HepG2 (cell line): ENCODE measurements at places on chromosomes 1 and 21.

DNA sequence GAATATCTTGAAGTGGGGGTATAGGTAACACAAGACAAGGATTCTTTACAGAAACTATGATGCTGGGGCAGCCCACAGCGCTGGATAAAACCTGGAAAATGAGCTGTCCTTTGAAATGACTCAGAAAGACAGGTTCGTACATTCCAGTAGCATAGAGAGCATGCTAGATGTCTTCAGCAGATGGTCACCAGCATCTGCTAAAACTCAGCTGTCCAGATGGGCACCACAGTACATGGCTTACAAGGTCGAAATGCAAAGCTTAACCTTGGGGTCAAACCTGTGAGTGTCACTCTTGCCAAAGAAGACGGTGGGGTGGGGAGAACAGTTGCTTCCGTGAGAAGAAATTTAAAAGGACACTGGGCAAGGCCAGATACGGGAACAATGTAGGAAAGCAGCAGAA lies 41.3 kb upstream of the TRIM45 start:
- DNase-seq = no peak
- no peaks in the 10 kb centered on the region for H3K27me3 ChIP-seq
- H3K4me1 ChIP-seq = no peaks in the 10 kb centered on the region
- H3K27ac ChIP-seq = no peak overlapping the region
- H3K36me3 ChIP-seq = no peaks in the 10 kb centered on the region
- H3K4me3 ChIP-seq = no peak overlapping the region

DNA sequence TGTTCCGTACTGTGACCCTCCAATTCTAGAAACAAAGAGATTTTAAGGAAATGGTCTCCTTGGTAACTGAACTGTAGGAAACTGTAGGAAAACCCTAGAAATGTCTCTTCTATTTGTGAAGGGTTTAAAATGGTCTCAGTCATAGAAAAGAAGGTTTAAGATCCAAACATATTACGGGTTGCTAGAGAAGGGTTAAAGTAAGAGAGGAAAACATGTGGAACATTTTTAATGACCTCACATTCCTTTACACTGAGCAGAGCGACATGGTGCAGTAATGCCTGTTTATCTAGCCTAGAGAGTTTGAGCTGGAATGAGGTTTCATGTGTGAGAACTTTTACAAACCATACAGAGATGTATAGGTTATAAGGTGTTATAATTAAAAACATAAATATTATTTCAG lies 36.9 kb upstream of the C1orf105 start:
- no peaks in the 10 kb centered on the region for H3K27me3 ChIP-seq
- no peak for DNase-seq
- no peak overlapping the region for H3K4me3 ChIP-seq
- peaks cover 12% of the 10 kb centered on the region for H3K4me1 ChIP-seq
- H3K27ac ChIP-seq = no peak overlapping the region
- no peaks in the 10 kb centered on the region for H3K36me3 ChIP-seq

DNA sequence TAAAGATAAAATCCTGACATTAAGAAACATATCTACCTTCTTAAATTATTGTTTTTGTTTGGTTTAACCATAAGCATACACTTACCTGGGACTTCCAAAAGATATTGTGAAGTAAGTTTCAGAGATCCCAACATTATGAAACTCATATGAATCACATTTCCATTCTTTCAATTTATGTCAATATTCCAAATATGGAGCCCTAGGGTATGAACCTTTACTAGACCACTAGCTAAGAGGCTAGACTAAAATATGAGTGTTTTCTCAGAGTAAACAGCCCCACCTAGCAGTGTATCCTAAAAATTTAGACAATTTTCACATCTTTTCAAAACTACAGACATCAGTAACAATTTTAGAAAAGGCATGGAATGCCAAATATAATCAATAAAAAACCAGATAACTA lies 24.4 kb downstream of the SCAF4 start:
- no peak overlapping the region for H3K27ac ChIP-seq
- no peaks in the 10 kb centered on the region for H3K27me3 ChIP-seq
- H3K4me1 ChIP-seq = peaks cover 23% of the 10 kb centered on the region
- no peak overlapping the region for H3K4me3 ChIP-seq
- H3K36me3 ChIP-seq = peaks cover 1% of the 10 kb centered on the region; the same call in 1 of the 2 replicates

DNA sequence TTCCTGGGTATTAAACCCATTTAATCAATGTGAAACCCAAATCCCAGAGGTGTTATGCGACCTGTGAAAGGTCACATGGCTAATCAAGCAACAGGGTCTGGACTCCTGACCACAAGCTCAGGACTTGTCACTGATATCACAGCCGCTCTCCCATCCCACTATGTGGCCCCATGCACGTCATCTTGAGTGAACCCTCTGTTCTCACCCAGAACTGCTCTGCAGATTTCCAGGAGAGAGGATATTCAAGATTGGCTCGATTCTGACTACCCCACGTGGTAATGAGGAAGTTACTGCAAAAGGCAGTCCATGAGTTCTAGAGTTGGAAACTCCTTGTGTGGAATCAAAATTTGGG lies 173.5 kb upstream of the ETV3 start:
- no peaks in the 10 kb centered on the region for H3K36me3 ChIP-seq
- no peaks in the 10 kb centered on the region for H3K4me1 ChIP-seq
- DNase-seq = no peak
- H3K27me3 ChIP-seq = no peaks in the 10 kb centered on the region
- H3K4me3 ChIP-seq = no peak overlapping the region

- DNase-seq = no peak
- H3K4me1 ChIP-seq = no peaks in the 10 kb centered on the region
- no peaks in the 10 kb centered on the region for H3K36me3 ChIP-seq
- no peak overlapping the region for H3K4me3 ChIP-seq
- no peak overlapping the region for H3K27ac ChIP-seq
Observed at GRCh38 chr1:22865736-22866135, 106.9 kb downstream of the LACTBL1 start.

DNA sequence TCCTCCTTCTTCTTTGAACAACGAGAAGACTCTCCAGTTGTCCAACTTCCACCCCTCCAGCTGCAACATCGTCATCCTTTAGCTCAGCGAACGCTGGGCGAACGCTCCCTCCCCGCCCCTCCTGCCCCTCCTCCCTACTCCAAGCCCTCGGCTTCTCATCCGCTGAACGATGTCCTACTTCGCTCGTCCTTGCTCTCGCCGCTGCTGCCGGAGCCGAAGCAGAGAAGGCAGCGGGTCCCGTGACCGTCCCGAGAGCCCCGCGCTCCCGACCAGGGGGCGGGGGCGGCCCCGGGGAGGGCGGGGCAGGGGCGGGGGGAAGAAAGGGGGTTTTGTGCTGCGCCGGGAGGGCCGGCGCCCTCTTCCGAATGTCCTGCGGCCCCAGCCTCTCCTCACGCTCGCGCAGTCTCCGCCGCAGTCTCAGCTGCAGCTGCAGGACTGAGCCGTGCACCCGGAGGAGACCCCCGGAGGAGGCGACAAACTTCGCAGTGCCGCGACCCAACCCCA lies at the start of gene BCAN:
TSS of gene BCAN (plus strand) at position 357 of the 504 bp plus-strand sequence. CDS start 3,938 bp downstream, outside the sequence.
- no peaks in the 10 kb centered on the region for H3K36me3 ChIP-seq
- no peak within 1 kb of the TSS for H3K4me3 ChIP-seq
- H3K27me3 ChIP-seq = peaks cover 11% of the 10 kb centered on the region; the same call in 2 of the 3 replicates
- DNase-seq = no peak

GRCh38 chr1:109721042-109721441 lies 9.0 kb downstream of the GSTM5 start:
- H3K4me1 ChIP-seq = peaks cover 11% of the 10 kb centered on the region
- no peak overlapping the region for H3K27ac ChIP-seq
- no peak for DNase-seq
- no peak overlapping the region for H3K4me3 ChIP-seq
- no peaks in the 10 kb centered on the region for H3K36me3 ChIP-seq

GRCh38 chr1:48654606-48655210 lies 122.0 kb downstream of the BEND5 start:
- no peak overlapping the region for H3K27ac ChIP-seq
- H3K27me3 ChIP-seq = no peaks in the 10 kb centered on the region
- no peaks in the 10 kb centered on the region for H3K4me1 ChIP-seq
- no peak for DNase-seq
- H3K4me3 ChIP-seq = no peak overlapping the region

DNA sequence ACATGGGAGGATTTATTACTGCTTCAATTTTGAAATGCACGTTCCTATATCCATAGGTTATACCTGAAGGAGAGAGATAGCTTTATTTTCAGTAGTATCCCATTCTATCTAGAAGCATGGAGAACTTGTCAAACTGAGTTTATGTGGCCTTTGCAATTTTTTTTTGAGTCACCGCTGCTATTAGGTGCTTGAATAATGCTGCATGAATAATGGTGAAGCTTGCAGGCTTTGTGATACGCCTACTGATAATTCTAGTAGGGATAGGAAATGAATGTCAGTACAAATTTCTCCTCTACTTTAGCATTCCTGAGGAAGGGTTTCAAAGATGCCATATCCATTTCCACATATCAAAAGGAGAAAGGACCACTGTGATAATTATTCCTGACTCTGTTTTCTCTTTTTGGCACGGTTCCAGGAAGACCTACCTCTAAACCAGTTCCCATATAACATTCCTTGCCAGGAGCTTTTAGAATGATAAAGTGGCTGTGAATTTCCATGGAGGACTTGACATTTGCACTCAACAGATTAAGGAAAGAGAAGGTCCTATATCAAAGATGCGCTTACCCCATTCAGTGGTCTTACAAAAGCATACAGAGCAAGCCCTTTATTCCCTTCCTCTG lies 83.5 kb downstream of the SPATA46 start:
- H3K4me3 ChIP-seq = no peak overlapping the region
- peaks cover 20% of the 10 kb centered on the region; the same call in 2 of the 3 replicates for H3K36me3 ChIP-seq
- no peak for DNase-seq
- H3K27me3 ChIP-seq = no peaks in the 10 kb centered on the region

- H3K36me3 ChIP-seq = no peaks in the 10 kb centered on the region
- no peak overlapping the region for H3K4me3 ChIP-seq
- no peaks in the 10 kb centered on the region for H3K4me1 ChIP-seq
- H3K27ac ChIP-seq = no peak overlapping the region
Observed at GRCh38 chr1:178412400-178412770, 84.4 kb downstream of the CLEC20A start.

- no peak for DNase-seq
- no peaks in the 10 kb centered on the region for H3K4me1 ChIP-seq
- H3K27ac ChIP-seq = no peak overlapping the region
- no peak overlapping the region for H3K4me3 ChIP-seq
- no peaks in the 10 kb centered on the region for H3K27me3 ChIP-seq
Observed at GRCh38 chr1:87914396-87914795, 585.7 kb downstream of the LMO4 start.

GRCh38 chr1:209769971-209770370 lies 14.1 kb downstream of the TRAF3IP3 start:
- H3K4me1 ChIP-seq = no peaks in the 10 kb centered on the region
- no peak overlapping the region for H3K27ac ChIP-seq
- H3K27me3 ChIP-seq = peaks cover 6% of the 10 kb centered on the region; the same call in 1 of the 3 replicates

GRCh38 chr1:37240897-37241296 lies 206.6 kb upstream of the GRIK3 start:
- no peaks in the 10 kb centered on the region for H3K36me3 ChIP-seq
- DNase-seq = no peak
- H3K27ac ChIP-seq = no peak overlapping the region
- H3K27me3 ChIP-seq = peaks cover 12% of the 10 kb centered on the region; the same call in 2 of the 3 replicates
- no peak overlapping the region for H3K4me3 ChIP-seq

DNA sequence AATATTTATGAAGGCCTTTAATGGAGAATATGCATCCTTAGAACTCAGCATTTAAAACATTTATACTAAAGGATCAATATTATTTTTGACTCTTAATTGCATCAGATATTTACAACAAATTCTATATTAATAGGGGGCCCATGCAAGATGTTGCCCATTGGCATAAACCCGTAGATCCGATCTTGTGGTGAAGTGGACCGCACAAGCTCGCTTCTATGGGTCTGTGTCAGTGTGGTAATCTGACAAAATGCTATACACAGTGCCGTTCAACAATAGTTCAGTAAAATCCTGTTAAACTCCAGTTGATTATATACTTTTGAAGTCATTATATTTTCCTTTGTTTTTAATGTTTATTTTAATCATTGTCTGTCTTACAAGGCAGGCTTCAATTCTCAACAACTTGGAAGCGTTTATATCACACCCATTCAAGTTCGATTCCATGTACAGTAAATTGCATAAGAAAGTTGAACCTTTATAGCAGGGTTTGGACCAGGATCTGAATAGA lies 809.2 kb downstream of the USP25 start:
- H3K27ac ChIP-seq = no peak overlapping the region
- DNase-seq = no peak
- no peaks in the 10 kb centered on the region for H3K27me3 ChIP-seq
- no peaks in the 10 kb centered on the region for H3K4me1 ChIP-seq
- H3K4me3 ChIP-seq = no peak overlapping the region
- H3K36me3 ChIP-seq = no peaks in the 10 kb centered on the region

GRCh38 chr1:209433649-209434031 lies 149.9 kb upstream of the CAMK1G start:
- DNase-seq = no peak
- no peaks in the 10 kb centered on the region for H3K36me3 ChIP-seq
- no peak overlapping the region for H3K4me3 ChIP-seq
- H3K4me1 ChIP-seq = no peaks in the 10 kb centered on the region
- H3K27me3 ChIP-seq = no peaks in the 10 kb centered on the region

DNA sequence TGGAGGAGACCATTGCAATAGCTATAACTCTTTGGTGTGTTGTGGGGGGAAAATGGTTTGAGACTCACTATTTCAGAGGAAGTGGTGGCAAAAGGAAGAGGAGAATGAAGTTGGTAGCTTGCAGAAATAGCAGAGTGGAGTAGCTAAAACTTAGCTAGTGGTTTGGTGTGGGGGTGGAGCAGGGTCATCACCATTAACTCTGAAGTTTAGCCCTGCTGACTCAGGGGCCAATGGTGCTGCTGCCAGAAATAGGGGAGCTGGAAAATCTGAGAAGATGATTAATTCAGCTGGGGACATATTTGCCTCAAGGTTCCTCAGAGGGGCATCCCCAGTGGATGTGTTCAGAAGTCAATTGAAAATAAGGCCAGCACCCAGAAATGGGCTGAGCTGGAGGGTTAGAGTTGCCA lies 65.4 kb downstream of the RUNX1 start:
- no peak overlapping the region for H3K4me3 ChIP-seq
- no peaks in the 10 kb centered on the region for H3K36me3 ChIP-seq
- peaks cover 44% of the 10 kb centered on the region for H3K4me1 ChIP-seq
- no peaks in the 10 kb centered on the region for H3K27me3 ChIP-seq

DNA sequence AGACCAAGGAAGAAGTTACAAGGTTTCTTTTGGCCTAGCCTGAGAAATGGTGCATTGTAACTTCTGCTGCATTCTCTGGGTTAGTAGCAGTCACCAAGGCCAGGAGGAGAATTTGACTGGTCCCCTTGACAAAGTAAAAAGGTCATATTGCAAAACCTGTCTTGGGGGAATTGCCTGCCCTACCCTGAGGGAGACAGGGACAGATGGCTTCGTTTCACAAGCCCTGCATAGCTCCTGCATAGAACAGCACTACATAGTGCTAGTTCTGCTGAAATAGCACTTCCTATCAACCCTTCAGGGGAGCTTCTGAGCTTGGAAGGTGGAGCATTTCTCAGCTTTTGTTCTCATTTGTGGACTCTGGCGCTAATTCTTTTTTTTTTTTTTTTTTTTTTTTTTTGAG lies 20.4 kb upstream of the AK2 start:
- no peak overlapping the region for H3K27ac ChIP-seq
- DNase-seq = no peak
- no peak overlapping the region for H3K4me3 ChIP-seq
- peaks cover 38% of the 10 kb centered on the region for H3K4me1 ChIP-seq
- no peaks in the 10 kb centered on the region for H3K27me3 ChIP-seq
